Activated CD4-positive, alpha-beta memory T cell treated with anti-CD3 and anti-CD28 coated beads for 36 hours (primary cell): ENCODE measurements at places on chromosomes 7 and 10. TPM values are rescaled to one million over a fixed set of nuclear protein-coding genes. Genes with fewer than 3 reads are reported as not detected.
A peak's percentile ranks its signal among the peaks of the same experiment; 100 is the strongest.

DNA sequence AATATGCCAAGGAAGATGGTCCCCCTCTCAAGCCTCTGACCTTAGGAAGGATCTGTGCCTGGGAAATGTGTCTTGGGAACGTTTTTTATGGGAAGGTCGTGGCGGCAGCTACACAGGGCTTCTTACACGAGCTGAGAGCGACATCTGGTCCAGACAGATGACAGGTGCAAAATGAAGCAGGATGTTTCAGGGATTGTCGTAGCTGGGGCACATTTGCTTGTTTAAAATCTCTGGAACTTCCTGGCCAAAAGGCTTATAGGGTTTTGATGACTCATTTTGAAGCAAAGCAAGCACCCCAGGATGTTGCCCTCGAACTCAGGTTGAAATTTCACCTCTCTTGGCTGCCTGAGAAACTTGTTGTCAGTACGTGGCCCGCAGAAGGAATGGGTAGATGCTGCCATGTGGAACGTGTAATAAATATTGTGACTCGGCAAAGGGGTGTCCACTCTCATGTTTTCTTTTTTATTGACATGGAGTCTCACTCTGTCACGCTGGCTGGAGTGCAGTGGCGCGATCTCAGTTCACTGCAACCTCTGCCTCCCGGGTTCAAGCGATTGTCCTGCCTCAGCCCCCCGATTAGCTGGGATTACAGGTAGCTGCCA is 117.5 kb downstream of the CAMK1D start:
- no peak for DNase-seq

DNA sequence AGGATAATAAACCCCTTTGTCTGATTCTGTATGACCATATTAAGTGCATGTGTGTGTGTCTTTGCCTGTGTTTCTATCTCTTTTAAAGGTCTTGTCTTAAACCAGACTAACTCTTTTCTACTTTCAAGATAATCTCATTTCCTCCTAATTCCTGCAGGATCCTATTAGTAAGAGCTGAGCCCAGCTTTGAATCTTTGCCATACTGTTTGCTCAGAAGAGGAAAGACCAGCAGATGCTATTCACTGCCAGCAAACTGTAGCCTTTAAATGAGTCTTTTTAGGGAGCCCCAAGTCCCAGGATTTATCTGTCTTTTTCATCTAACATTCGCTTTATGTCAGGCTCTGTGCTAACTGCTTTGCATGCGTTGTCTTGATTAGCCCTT is 2.9 kb downstream of the GPR158 start:
- DNase-seq = no peak

KCP gene
- total RNA-seq = 0.05 TPM

DNA sequence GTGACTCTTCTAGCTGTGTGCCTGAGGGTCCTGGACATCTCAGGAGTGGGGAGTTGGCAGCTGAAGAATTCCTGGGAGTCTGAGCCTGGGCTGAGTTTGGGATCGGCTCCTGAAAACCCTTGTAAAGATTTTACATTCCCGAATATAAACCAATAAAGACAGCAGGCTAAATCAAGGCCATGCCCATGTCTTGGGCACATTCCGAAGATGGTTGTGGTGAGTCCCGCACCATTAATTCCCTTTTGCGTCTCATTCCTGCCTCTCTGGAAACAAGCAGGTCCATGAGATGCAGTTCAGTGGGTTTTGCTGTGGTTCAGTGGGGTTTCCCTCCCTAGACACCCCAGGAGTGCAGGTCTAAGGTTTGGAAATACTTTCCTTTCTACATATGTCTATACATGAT is 90.9 kb downstream of the COL26A1 start:
- DNase-seq = no peak

LRRC4 gene
- 0.68 TPM for total RNA-seq

GRCh38 chr10:81136261-81136660 is 598.6 kb downstream of the SH2D4B start:
- DNase-seq = no peak

DNA sequence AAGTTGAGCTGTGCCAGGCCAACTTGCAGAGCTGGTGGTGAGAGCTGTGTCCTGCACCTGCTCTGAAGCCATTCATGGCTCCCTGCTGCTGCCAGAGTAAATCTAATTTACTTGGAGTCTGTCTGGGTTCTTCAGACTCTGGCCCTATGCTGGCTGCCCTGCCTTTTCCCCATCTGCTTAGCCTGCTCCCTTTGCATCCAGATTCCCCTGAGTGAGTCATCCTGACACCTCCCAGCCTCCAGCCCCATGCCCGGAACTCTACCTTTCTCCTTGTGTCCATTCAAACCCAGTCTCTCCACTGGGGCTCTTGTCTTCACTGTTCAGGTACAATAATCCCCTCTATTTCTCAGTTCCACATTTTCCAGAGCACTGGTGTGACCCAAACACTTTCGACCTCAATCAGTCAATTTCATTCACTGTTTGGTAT is 434.4 kb upstream of the ZMIZ1 start:
- DNase-seq = no peak

GRCh38 chr7:96080027-96080426 is 241.9 kb downstream of the SLC25A13 start:
- no peak for DNase-seq

DNA sequence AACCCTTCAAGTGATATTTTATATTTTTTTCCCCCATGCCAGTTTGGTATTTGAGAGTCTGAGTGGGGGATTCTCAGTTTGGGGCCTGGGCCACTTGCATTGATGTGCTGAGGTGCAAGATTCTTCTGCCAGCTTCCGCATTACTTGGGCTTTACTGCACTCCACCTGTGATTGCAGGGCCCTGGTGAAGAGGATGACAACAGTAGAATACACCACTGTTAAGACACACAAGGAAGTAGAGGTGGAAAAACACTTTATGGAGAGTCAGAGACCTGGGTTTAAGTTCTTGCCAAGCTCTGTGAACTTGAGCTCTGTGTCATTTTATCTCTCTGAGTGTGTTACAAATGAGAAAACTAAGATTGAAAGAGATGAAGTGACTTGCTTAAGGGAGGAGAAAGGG is 209.4 kb downstream of the LRMDA start:
- no peak for DNase-seq

- no peak for DNase-seq
Observed at GRCh38 chr10:132446195-132446581, 49.2 kb downstream of the PWWP2B start.

TRIM50 gene
- not detected for total RNA-seq

GRCh38 chr7:47406801-47407129 is 175.1 kb downstream of the TNS3 start:
- DNase-seq = no peak

DNA sequence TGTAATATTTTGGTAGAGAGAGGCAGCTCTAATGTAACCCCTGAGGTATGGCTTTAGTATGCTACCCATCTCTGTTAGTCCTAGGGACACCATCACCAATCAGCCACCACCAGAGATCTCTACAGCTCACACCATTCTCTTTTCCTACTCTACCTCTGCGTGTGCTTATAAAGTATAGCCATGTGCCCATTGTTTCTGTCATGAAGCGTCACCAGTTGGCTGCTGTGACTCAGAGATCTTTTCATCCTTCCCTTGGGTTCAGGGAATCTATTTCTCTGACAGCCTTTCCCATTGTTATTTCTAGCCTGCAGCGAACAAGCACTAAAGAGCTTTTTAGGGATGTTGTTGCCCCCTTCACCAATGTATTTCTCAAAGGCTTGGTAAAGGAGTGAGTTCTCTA is 103.3 kb downstream of the TPST1 start:
- no peak for DNase-seq

GRCh38 chr10:96228408-96228994 is 42.9 kb downstream of the BLNK start:
- DNase-seq = no peak

SDK1 gene
- total RNA-seq = 0.14 TPM

SFTPA2 gene
- not detected for total RNA-seq

LEP gene
- not detected for total RNA-seq

- no peak for DNase-seq
Observed at GRCh38 chr10:80411267-80411668, 2.9 kb downstream of the PRXL2A start.

DNA sequence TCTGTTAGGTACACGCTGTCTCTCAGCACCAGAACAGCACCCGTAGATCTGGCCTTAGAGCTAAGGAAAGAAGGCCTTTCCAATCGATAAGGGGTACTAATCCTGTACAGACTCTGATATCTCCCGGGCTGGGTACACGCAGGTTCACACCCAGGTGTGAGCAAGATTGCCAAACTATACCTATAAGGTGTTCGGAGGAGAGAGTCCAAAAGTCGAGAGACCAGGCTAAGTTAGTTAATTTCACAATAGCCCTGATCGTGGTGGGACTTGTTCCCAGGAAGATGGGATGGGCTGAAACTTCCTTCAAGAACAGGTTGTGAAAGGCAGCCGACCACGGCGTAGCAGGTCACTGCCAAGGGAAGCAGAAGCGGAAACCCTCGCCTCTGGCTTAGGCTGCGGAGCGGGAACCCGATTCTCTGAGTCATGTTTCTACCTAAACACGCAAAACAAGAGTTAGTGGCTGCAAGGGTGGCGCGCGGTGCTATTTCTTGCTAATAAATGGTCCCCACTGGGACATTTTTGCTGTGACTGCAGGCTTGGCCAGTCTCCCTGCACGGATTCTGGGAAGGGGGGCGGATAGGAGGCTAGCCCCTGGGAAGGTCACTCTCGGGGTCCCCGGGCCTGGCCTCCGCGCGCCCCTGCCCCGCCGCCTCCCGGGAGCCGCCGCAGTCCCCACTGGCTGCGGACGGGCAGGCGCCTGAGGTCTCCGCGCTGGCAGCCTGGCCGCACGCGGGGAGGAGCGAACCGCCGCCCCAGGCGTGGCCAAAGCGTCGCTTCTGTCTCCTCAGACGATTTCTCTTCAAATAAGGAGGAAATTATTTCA is 75.4 kb upstream of the PDSS1 start:
- peak; percentile 57 for DNase-seq

DNA sequence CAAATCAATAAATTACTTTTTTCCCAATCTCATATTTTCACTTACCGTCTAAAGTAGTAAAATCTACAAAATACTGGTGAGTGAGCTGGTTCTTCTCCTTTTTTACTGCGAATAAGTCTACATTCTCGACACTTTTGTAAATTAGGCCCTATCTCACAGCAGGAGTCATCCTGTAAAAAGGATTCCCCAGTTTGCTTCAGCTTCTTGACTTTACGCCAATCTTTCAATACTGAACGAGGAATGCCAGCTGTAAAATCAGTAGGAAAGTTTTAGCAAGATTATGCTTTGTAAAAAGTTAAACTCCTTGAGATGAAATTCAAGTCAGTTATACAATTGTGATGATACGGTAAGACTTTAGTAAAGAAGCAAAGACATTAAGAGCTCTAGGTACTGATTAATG is 67.3 kb downstream of the NRBF2 start:
- no peak for DNase-seq

- DNase-seq = no peak
Observed at GRCh38 chr7:36202398-36202797, 49.3 kb downstream of the EEPD1 start.

DNA sequence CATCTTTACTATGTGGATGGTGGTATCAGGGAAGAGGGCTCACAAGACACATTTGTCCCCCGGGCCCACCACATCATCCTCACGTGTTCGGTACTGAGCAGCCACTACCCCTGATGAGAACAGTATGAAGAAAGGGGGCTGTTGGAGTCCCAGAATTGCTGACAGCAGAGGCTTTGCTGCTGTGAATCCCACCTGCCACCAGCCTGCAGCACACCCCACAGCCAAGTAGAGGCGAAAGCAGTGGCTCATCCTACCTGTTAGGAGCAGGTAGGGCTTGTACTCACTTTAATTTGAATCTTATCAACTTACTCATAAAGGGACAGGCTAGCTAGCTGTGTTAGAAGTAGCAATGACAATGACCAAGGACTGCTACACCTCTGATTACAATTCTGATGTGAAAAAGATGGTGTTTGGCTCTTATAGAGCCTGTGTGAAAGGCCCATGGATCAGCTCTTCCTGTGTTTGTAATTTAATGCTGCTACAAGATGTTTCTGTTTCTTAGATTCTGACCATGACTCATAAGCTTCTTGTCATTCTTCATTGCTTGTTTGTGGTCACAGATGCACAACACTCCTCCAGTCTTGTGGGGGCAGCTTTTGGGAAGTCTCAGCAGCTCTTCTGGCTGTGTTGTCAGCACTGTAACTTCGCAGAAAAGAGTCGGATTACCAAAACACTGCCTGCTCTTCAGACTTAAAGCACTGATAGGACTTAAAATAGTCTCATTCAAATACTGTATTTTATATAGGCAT is 9.1 kb upstream of the CSGALNACT2 start:
- DNase-seq = peak; percentile 70

SFRP5 gene
- total RNA-seq = not detected

- DNase-seq = no peak
Observed at GRCh38 chr7:40793132-40793531, 658.3 kb downstream of the SUGCT start.

DNA sequence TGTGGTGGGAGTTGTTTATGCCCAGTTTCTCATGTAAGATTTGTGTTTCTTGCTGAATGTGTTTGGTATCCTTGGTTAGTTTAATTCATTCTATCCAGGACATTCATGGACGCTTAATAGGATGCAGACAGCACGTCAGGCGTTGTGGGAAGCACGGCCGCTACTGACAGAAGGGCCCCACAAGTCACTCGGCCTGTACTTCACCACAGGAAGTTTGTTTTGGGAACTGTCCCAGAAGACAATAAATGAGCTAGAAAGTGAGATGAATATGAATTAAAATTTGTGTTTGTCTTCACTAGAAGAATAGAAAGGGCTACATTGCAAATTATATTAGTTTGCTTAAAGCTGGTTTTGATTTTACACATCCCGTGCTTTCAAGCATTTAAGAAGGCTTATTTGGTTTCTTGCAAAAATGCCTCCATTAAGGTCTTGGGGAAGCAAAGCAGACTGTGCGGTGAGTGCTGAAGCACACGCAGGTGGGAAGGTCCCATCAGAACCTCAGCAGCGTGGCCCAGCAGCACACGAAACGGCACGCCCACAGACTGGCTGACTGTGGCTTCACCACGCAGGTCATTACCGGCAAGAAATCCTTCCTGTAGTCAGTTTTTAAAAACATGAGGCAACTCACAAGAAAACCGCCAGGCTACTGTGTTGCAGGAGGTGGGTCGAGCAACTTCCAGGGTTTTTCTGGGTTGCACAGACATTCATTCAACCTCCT is 74.1 kb downstream of the VIPR2 start:
- peak; percentile 37 for DNase-seq

CTAGE8 gene
- 1.7 TPM for total RNA-seq

- no peak for DNase-seq
Observed at GRCh38 chr7:121504482-121504881, 108.4 kb upstream of the FAM3C start.

ASB10 gene
- total RNA-seq = not detected

- no peak for DNase-seq
Observed at GRCh38 chr10:86668297-86669165, at the start of gene LDB3. LDB3 (plus strand) TSS chr10:86668511; CDS start chr10:86668692, 181 bp downstream.

TAS2R41 gene
- not detected for total RNA-seq

DNA sequence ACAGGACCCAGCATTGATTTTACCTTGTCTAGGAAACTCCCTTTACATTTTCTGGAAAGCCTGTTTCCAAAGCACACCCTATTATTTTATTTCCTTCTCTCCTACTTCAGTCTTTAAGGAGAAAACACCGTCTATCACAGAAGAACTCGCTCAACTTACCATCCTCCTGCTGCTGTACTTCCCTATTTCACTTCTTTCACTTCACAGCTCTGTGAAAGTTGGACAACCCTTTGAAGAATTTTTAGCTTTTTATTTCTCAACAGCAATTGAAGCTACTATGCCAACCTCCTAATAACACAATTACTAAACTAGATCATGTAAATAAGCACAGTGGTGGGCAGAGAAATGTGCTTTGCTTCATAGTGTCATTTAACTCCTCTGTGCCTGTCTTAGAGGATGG is 166.5 kb downstream of the TFEC start:
- no peak for DNase-seq

AUTS2 gene
- total RNA-seq = 4.7 TPM
